ENCODE measurements at places on chromosomes 3 and 15.

DNA sequence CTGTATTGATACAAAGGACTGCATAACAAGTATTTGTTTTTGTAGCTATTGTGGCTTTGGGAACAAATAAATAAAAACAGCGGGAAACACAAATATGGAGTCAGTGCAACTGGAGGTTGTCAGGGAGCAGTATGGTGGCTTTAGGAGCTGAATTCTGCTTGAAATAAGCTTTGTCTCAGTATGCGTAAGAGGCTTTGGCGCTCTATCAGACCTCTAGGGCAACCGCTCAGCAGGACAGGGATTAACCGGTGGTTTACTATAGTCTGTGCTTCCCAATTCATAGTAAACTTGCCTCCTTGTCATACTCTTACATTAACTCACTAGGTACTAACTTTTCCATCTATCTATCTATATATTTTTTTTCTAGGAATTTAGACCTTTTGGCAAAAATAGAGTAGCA lies 104.6 kb downstream of the ZIC1 start:
- no peak for DNase-seq

GRCh38 chr3:31946484-31947081 lies 34.5 kb downstream of the OSBPL10 start:
- DNase-seq: no peak

DNA sequence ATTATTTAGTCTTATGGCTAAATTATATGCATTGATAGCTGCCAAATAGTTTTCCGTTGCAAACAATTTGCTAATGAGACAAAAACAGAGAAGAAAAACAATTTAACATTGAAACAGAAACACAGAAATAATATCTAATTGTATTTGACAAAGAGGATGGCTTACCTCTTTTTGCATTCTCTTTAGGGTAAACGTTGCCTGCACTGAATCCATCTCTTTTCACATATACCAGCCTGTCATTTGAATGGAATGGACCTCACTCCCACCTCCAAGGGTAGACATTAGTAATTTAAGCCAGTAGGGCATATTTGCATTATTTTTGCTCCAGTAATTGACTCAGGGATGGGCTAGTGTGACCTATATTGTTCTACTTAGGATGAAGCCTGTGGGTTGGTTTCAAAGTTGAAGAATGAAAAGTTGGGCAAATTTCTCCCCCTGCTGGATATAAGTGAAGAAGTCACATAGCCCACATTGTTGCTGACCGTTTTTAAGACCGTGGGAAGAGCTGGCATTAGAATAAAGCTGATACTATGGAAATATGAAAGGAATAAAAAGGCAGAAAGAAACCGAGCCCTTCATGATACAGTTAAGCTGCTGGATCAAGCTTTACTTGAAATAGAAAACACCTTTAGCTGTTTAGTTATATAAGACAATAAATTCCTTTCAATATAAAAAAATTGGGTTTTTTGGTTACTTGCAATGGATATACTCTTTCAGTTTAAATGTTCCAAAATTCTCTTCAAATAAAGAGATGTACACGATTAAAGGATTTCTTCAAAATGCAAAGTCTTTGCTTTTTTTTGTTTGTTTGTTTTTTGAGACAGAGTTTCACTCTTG lies 26.9 kb downstream of the PIERCE2 start:
- peak; percentile 2 for DNase-seq

DNA sequence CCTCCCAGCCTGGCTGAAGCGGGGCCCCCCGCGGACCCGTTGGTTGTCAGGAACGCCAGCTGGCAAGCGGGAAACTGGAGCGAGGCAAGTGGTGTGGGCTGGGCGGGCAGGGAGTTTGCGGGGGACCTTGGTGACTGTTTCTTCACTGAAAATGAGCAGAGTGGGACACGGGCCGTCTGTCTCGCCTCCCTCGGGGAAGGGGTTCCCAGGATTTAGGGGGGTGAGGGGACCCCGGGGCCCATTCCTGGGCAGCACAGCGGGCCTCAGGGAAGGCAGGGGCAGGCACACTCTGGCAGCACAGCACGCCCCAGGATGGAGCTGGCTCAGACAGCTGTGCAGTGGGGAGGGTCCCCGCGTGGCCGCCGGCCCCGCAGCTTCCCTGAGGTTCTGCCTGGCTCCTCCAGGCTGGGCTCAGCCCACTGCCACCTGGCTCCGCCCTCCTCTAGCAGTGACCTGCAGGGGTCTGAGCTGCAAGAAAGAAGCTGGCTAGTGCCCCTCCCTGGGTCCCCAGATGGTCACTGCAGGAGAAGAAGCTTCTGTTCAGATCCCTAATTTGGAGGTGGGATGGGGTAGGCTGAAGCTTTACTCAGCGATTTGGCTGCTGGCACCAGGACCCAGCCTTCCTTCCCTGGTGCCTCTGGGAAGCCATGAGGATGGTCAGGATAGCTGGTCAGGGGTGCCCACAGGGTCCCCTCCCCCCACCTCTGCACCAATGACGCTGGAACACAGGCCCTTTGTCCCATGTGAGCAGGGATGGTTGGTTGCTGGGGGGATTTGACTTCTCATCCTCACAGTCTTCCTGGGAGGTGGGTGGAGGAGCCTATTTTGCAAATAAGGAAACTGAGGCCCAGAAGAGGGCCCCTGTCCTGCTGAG lies 90.4 kb downstream of the TBC1D2B start:
- DNase-seq: no peak

DNA sequence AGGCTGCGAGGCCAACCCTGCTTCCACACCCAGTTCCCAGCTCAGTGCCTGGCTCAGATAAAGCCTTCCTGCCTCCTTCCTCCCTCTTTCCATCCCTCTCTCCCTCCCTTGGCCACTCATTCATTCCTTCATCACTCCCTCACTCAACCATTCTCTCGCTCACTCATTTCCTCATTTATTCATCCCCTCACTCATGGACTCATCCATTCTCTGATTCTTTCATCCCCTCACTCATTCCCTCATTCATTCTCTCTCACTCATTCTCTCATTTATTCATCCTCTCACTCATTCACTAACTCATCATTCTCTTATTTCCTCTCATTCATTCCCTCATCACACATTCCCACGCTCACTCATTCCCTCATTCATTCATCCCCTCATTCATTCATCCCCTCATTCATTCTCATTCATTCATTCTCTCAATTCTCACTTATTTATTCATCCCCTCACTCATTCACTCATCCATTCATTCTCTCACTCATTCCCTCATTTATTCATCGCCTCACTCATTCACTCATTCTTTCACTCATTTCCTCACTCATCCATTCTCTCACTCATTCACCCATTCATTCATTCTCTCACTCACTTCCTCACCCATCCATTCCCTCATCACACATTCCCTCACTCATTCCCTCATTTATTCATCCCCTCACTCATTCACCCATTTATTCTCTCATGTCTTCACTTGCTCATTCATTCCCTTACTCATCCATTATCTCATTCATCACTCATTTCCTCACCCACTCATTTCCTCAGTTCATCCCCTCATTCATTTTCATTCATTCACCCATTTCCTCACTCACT lies 13.2 kb downstream of the ABTB1 start:
- DNase-seq: no peak

- DNase-seq: no peak
Measured at GRCh38 chr3:120678984-120679383, 3.1 kb downstream of the HGD start.

DNA sequence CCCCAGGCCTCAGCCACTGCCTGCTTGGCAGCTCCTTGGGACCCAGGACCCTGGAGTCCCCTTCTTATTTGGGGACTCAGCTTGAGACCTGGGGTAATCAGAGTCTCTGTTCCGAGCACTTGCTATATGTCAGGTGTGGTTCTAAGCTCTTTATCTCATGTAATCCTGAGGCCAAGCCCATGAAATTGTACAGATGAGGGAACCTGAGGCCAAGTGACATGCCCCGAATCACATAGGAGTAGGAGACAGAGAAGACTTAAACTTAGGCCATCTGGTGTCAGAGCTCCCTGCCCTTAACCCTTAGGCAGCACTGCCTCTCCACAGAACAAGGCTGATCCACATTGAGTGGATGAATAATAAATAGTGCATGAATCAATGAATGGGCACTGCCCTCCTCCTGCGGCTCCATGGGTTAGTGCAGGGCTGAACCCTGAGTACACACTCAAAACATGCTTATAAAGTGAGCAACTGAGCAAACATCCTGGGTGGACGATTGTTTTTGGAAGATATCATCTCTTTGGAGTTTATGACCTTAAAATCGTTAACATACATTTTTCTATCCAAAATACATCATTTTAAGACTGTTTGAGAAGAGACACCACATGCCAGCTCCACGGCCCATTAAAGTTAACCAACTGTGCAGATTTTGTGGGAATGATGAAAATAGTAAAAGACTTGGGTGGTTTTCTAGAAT lies 33.2 kb upstream of the IQSEC1 start:
- no peak for DNase-seq

DNA sequence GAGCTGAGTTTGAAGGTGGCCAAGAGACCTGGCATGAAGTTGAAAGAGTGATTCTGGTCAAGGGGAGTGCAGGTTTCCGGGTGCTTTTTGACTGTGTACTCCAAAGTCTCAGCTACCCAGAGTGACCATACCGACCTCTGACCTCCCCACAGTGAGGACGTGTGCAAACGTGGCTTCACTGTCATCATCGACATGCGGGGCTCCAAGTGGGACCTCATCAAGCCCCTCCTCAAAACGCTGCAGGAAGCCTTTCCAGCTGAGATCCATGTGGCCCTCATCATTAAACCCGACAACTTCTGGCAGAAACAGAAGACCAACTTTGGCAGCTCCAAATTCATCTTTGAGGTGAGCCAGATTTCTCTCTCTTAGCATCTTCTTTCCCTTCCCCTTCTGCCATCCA lies 272.4 kb upstream of the ROPN1 start:
- no peak for DNase-seq

- DNase-seq: no peak
Measured at GRCh38 chr15:33198541-33198940, 4.0 kb upstream of the FMN1 start.

DNA sequence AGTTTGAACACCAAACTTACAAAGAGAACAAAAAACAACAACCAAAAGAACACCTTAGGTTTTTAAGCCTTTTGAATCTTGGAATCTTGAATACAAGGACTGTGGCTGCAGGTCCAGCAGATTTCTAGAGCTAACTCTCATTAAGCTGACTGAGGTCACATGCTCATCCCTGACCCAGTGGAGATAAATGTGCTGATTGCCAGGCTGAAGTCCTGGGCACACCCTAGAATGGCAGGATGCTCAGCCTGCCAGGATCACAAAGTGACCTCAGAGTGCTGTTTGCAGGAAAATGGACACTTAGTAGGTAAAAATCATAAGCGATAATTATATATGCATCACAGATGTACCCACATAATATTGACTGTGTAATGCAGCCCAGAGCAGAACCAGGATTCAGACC lies 245.3 kb upstream of the NR2E3 start:
- DNase-seq: no peak

DNA sequence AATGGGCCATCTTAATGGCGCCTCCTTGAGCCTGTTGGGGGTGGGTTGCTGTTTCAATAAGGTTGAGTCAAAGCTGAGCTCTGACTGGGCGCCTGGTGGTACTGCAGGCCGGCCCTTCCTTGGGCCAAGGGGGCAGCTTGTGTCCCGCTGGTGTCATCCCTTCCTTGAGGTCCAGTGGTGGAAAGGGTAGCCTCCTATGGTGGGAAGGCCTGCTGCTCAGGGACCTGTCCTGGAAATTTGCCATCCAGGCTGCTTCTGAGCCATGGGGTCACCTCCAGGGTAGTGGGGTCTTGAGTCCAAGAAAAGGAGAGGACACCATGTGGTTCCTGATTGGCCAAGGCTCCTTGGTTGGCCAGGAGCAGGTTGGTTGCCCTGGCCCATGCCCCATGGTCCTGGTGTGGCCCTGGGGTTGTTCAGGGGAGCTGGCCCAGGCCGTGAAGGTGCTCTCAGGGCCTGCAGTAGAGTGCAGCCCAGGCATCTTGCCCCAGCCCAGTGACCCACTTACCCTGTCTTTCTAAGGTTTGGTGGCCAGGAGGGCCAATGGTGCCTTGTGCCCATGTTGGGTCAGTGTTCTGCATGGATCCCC lies 188.7 kb downstream of the UBE3A start:
- no peak for DNase-seq

- no peak for DNase-seq
Measured at GRCh38 chr3:152466784-152467183, 198.1 kb downstream of the MBNL1 start.

GRCh38 chr3:51916418-51916817 lies 13.3 kb upstream of the IQCF1 start:
- DNase-seq: no peak

DNA sequence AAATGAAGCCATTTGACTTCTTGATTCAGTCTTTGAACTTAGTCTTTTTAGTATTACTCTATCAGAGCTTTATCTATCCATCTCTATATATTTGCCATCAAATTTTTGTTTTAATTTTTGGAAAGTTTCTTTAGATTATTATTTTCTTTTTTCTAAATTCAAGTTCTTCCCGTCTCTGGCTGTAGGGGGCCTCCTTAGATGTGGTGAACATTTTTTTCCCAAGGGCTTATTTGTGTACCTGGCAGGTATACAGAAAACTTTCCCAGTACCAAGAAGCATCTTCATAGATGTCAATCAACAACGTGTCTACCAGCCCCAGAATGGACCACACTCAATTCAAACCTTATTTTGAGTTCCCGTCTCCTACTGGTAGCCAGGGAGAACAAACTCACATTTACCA lies 486.8 kb upstream of the CNTN4 start:
- no peak for DNase-seq

- DNase-seq: no peak
Measured at GRCh38 chr3:99240700-99241099, 339.2 kb upstream of the DCBLD2 start.

GRCh38 chr3:66484106-66484844 lies 16.5 kb downstream of the LRIG1 start:
- no peak for DNase-seq

GRCh38 chr3:190077395-190078045 lies 43.2 kb downstream of the P3H2 start:
- DNase-seq: no peak

GRCh38 chr15:26772154-26773066 lies at the start of gene GABRB3:
Gene GABRB3, minus strand, starts transcription at chr15:26773066.
- no peak for DNase-seq

DNA sequence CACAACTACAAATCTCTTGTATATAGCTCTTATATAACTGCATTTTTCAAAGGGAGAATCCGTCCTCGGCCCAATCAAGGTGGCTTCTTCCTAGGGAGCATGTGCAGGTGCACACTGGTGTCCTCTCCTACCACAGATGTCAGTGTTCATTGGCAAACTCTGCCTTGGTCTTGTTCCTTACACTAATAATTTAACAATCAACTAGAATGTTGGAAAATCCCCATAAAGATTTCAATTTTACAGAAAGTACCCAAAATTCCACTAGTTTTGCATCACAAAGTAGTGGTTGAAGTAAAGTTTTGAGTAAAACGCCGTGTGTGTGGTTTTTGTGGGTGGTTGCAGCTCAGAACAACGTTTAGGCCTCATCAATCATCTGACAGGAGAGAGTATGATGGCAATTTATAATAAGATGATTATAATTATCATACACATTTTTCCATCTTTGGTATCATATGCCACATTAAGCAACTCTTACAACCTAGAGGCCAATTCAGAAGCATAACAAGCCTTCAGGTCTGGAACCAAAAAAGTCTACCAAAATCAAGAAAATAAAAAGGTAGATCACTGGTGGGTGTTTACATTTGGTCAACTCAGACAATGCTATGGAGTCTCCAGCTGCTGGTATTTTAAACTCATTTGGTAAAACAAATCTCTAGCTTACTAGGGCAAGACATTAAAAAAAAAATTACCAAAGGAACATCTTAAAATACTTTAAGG lies 128.9 kb upstream of the BHLHE40 start:
- peak; percentile 18 for DNase-seq

GRCh38 chr15:55884223-55884622 lies 109.2 kb downstream of the NEDD4 start:
- DNase-seq: no peak

All from activated T-cell treated with anti-CD3 and anti-CD28 coated beads for 4 hours (primary cell).